Myocyte (in vitro differentiated cells): ENCODE measurements at places on chromosomes 13 and 19. TPM values are rescaled to one million over a fixed set of nuclear protein-coding genes. Genes with fewer than 3 reads are reported as not detected.

Gene RXFP2
- not detected in 2 replicates for total RNA-seq

Gene KLK14
- total RNA-seq = not detected in 2 replicates

Gene ZNF497
- 1.5 and 1.7 TPM in 2 replicates for total RNA-seq

Gene FBXO17
- 21.5 and 22.1 TPM in 2 replicates for total RNA-seq

Gene LRG1
- total RNA-seq = 0.05 TPM in 1 of 2 replicates, not detected in the other

Gene TEX26
- not detected in 2 replicates for total RNA-seq

Gene FSTL3
- 157 and 175 TPM in 2 replicates for total RNA-seq

Gene ERFL
- total RNA-seq = not detected in 2 replicates

Gene ABHD8
- 24.0 and 24.8 TPM in 2 replicates for total RNA-seq

Gene ZNF177
- 1.7 and 1.8 TPM in 2 replicates for total RNA-seq

Gene ZNF17
- 5.2 and 9.8 TPM in 2 replicates for total RNA-seq

Gene RYR1
- 166 and 168 TPM in 2 replicates for total RNA-seq

- no peak for DNase-seq
Observed at GRCh38 chr13:20217168-20217567, 15.0 kb downstream of the GJB6 start.

- peak; percentile 24 for DNase-seq
Observed at GRCh38 chr19:926589-927350, 935 bp downstream of the ARID3A start.

DNA sequence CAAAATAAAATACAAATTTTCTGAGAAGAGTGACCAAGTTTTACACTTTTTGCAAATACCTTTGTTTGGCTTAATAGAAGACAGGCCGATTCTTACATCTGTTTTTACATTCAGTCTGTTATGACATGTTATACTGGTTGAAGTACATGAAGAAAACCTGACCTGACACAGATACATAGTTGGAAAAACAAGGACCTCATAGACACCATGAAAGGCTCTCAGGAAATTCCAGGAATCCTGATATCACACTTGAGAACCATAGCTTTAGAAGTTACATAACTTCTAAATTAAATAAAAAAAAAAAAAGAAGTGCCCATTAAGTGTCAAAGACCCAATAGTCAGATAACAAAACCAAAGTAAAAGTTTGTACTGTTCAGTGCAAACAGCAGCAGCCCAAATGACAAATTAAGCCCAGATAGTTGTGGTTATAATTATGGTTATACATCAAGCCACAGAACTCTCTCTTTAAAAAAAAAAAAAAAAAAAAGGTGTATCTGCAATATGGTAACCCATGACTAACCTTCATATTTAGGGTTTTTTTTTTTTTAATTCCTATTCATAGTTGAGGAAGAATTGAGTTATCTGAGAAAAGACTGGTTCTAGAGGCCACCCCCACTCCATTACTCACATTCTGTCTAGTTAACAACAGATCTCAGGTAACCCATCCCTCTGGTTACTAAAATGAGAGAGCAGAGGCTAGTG lies 19.8 kb downstream of the RBM26 start:
- no peak for DNase-seq

- no peak for DNase-seq
Observed at GRCh38 chr13:37340901-37341670, 235.6 kb upstream of the CSNK1A1L start.

- no peak for DNase-seq
Observed at GRCh38 chr13:44302940-44303575, 70.6 kb upstream of the SERP2 start.

GRCh38 chr13:53127373-53127772 lies 98.8 kb downstream of the OLFM4 start:
- DNase-seq = no peak

- DNase-seq = peak; percentile 4
Observed at GRCh38 chr13:83780227-83780626, 102.0 kb downstream of the SLITRK1 start.

- peak; percentile 29 for DNase-seq
Observed at GRCh38 chr19:17703824-17704463, 15.3 kb upstream of the MAP1S start.

DNA sequence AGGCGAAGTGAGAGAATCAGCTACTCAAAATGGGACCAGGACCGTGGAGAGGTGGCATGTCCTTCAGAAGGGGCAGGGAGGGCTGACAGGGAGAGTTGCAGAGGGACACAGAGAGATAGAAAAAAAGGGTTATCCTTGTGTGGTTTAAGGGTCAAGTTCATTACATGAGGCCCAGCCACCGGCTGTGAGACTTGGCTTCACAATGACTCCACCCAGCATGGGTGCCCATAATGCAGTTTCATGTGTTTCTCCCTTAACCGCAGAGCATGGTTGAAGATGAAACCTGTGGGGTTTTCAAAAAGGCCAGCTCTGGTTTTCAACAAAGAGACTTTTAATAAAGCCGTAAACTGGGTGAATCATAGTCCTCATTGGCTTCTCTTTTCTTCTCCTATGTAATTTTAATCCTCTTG lies 164.6 kb downstream of the KLF5 start:
- DNase-seq = no peak

DNA sequence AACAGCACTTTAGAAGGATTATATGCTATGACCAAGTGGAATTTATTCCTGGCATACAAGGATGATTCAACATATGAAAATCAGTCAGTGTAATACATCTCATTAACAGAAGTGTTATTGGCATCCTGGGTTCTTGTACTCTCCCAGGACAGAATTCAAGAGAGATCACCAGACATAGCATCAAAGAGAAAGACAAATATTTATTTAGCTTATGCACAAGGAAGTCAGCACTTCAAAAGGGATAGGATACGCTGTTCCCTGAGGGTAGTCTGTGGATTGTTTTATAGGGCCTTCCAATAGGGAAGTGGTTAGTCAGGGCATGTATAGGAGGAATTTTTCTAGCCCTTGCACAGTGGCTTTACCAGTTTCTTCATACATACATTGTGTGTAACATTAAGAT lies 1238.0 kb downstream of the PCDH17 start:
- no peak for DNase-seq

DNA sequence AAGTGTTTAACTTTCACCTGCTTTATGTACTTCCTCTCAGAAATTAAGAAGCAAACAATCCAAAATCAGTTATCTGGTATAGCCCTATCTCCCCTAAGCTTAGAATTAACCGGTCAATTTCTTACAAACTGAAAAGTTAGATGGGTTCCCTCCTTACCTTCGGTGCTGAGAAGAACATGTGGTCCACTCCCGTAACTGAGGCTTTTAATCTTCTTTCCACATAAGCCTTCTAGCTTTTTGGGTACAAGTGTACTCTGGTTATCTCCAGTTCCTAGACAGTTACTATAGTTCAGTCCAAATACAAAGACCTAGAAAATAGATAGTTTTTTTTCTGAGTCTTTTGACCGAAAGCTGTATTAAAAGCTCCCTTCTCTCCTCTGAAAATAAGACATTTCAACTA lies 18.9 kb downstream of the RCBTB1 start:
- no peak for DNase-seq

DNA sequence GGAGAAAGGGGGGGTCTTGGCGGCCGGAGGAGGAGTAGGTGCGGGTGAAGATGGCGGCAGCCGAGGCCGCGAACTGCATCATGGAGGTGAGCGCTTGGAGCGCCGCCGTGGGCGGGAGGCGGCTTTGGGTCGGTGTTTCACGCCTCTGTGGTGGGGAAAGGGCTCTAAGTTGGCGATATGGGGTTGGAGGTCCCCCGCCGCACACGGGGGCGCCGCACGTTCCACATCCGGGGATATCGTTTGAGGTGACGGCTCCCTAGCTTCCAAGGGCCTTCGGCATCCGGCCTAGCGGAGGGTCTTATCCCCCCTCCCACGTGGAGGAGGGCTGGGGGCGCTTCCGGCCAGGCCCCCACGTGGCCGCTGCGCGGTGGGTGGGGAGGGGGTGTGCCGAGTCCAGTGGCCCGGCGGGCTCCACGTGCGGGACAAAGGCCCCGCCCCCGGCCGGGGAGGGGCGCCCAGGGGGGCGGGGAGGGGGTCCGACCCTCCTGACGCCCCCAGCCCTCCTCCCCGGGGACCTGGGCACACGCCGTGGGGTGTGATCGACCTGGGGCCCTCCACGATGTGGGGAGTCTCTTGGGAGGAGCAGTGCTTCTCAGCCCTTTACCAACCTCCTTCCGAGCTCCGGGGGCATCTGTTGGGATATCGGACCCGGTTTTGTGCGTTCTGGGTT lies at the start of gene PRMT1:
Gene PRMT1 (plus strand): TSS at position 41 of the 670 bp plus-strand sequence. CDS start 10 bp downstream, at position 51.
- peak; percentile 50 for DNase-seq

DNA sequence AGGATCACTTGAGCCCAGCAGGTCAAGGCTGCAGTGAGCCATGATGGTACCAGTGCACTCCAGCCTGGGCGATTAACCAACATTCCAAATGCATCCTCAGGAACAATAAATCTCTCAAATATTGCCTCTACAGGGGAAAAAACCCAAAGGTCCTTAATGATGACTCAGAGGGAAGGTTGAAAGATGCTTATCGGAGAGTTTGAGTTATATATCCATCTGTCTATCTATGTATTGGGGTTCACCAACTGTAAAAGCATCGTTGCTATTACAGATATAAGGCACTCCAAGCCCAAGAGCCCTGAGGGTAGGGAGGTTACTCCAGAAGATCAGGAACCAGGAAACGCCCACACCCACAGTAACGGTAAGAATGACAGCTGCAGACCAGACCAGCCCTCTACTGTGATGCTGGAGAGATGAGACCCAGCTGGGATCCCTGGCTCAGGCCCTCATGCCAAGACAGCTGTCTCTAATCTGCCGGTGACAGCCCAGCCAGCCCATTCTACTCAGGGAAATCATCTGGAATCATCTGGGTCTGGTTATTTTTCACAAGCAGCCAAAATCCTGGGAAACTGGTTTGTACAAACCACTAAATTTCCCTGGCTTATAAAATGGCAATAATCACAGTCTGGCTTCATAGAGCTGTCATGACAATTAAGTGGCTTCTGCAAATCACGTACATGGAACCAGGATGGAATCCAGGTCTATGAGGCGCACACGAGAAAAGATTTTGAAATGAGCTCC lies 23.8 kb downstream of the TEX101 start:
- DNase-seq = peak; percentile 92

- DNase-seq = peak; percentile 41
Observed at GRCh38 chr13:100124265-100124664, 35.4 kb downstream of the PCCA start.

- DNase-seq = no peak
Observed at GRCh38 chr13:50267066-50267465, 251.8 kb downstream of the KCNRG start.

DNA sequence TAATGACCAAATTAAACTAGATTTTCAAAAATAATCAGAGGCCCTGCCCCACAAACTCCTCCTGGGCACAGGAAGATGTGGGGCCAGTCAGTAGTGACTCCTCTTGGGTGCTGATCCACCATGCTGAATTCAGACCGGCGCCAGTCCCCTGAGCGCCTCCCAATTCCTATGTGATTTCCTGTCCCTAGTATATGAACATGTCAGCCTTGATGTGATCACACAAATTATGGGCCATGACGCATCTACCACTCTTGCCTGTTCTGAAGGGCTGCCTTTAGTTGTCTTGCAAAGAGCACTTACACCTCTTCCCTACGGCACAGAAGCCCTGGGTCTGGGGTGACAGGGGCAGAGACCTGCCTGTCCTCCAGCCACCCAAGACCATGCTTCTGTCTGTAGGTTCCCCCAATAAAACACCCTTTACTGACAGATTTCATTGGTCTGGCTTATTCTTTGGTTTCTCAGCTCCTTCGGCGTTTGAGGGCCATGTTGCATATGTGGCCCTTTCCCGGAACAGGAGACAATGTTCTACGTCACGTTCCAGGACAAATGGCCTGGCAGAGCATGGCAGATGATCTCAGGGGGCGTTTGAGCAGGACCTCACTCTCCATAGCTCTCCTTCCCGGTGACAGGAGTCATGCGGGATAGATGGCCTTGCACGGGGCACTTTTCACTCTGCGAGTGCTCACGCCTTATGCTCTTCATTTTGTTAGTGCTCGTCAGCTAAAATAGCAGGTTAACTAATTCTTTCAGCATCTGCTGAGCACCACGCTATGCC lies 5.6 kb upstream of the ATP11A start:
- no peak for DNase-seq

DNA sequence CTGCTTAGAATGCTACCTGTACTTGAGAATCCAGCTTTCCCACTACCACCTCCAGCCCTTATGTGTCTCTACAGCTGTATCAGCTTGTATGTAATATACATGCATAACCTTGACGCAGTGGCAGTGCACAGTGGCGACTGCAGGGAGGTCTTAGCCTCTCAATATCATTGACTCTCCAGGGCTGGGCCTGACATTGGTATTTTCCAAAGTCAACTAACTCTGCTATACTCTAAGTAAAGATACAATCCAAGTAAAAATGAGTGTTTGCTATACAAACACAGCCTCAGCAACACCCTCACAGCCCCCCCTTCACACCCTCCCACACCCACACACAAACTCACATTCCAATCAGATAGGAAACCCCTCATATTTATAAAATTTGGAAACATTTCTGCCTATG lies 6.7 kb upstream of the UBL3 start:
- DNase-seq = no peak

- no peak for DNase-seq
Observed at GRCh38 chr13:98970330-98970729, 7.5 kb downstream of the DOCK9 start.

DNA sequence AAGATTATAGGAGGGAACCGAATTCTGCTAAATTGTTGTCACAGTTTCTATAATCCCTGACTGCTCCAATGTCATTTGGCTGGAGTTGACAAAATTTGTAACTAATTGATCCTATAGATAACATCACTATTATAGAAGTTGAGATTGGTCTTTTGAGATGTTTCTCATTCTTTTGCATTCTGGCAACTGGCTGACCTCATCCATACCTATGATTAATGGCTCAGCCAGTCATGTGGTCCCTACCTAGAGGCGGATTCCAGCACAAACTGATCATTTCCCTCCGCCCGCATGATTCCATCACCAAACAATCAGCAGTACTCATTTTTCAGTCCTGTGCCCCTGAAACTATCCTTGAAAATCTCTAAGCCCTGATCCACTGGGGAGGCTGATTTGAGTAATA lies 4.2 kb downstream of the PSG2 start:
- no peak for DNase-seq

GRCh38 chr13:38767506-38768265 lies 80.8 kb downstream of the FREM2 start:
- no peak for DNase-seq

DNA sequence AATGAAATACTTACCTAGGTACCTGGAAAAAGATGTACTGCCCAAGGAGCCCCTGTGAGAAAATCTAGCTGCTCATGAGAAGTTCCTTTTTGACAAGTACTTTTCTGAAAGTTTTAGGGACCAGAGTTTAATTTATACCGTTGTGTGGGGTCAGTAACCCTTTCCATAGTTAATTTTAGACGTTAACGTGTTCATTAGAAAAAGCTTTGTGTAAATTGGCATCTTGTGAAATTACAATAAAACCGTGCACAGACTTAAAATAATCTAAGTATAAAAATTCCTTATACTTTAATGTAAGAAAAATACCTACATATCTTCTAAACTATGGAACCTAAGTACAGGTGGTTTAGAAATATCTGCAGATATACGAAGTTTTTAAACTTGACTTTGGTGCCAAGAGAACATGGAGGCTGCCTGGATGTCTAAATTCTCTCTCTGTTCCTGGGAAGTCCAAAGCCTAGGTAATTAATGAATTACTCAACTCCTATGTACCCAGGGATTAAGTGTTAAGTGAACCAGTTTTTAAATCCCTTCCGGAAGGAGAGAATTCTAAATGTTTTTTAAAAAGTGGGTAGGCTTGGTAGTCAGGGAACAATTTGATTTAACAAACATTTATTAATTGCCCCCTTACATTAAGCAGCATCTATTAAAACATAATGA lies 50.2 kb upstream of the PDX1 start:
- DNase-seq = no peak
